NCI-H1417 (cell line): ENCODE measurements at places on chromosomes 2 and 18.

GRCh38 chr2:149360106-149360505 lies 29.7 kb downstream of the LYPD6 start:
- no peak for DNase-seq

- no peak for DNase-seq
These were observed 72.8 kb upstream of the EML6 start for GRCh38 chr2:54650612-54651011.

- no peak for DNase-seq
These were observed 198.6 kb upstream of the CWC22 start for GRCh38 chr2:180205621-180206235.

GRCh38 chr2:21757805-21758430 lies 634.1 kb downstream of the TDRD15 start:
- no peak for DNase-seq

- DNase-seq, result no peak
These were observed 630 bp upstream of the ZNF512 start for GRCh38 chr2:27582129-27582694.

GRCh38 chr2:68083346-68083745 lies 20.5 kb upstream of the C1D start:
- DNase-seq, result no peak

- no peak for DNase-seq
These were observed 70.3 kb downstream of the HNMT start for GRCh38 chr2:138034536-138034935.
